Panc1 (cell line): ENCODE measurements at places on chromosomes 6 and 20. TPM values are rescaled to one million over a fixed set of nuclear protein-coding genes. Genes with fewer than 3 reads are reported as not detected.

DNA sequence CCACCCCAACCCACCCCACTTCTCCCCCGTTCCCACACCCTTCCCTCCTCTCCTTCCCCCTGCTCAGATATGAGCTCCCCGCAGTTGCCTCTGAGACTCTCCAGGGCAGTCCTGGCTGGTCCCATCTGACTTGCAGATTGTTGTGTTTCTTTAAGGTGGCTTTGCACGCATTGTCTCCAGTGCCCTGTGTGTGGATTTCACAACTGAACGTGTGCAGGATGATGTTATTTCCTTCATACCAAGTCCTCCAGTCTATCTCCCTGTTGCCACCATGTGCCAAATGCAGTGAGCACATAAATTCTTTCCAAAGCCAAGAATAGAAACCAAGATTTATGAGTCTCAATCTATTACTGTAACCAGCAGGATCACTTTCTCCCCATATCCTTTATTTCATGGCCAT is 79.1 kb downstream of the TMEM242 start:
- H3K4me3 ChIP-seq: no peak overlapping the region
- no peak for DNase-seq
- H3K27ac ChIP-seq: no peak overlapping the region
- no peaks in the 10 kb centered on the region for H3K4me1 ChIP-seq
- H3K27me3 ChIP-seq: no peaks in the 10 kb centered on the region
- H3K36me3 ChIP-seq: no peaks in the 10 kb centered on the region

GRCh38 chr6:14344486-14344885 is 226.9 kb downstream of the CD83 start:
- H3K36me3 ChIP-seq: no peaks in the 10 kb centered on the region
- DNase-seq: no peak
- H3K27ac ChIP-seq: no peak overlapping the region
- no peaks in the 10 kb centered on the region for H3K4me1 ChIP-seq
- peaks cover 3% of the 10 kb centered on the region; the same call in 1 of the 2 replicates for H3K27me3 ChIP-seq

Gene GPLD1
- total RNA-seq: 0.98 TPM

Gene TEAD3
- 10.7 TPM for total RNA-seq

DNA sequence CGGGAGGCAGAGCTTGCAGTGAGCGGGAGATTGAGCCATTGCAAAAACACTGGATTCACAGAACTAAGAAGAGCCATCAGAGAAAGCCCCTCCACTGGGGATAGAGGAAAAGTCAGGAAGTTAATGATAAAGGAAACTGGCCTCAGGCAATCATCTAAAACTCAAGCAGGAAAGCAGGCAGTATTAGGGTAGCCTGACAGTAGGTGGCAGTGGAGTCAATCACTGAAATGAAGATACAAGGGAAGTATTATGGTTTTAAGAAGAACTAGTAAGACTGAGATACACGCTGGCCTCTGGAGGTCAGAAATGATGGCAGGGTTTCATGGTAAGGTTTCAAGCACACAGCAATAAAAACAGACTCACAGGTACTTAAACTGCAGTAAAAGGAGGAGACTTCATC is 578.3 kb downstream of the HACE1 start:
- no peaks in the 10 kb centered on the region for H3K4me1 ChIP-seq
- no peaks in the 10 kb centered on the region for H3K36me3 ChIP-seq
- no peak for DNase-seq
- no peak overlapping the region for H3K4me3 ChIP-seq

DNA sequence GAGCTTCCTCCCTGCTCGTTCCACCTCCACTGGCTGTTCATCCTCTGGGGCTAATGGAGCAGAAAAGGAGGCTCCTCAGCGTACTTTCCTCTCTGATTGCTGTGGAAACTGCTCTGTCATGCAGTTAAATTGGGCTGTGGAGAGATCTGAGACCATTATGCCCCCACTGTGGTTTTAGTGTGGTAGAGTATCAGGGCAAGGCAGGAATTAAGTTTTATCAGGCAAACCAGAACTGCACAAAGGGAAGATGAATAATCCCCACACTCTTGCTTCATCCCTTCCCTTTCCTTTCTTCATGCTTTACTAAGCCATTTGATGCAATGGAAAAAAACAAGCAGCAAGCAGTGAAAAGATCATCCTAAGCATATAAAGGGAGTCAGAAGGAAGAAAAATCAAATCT is 11.9 kb upstream of the ME1 start:
- no peaks in the 10 kb centered on the region for H3K27me3 ChIP-seq
- H3K36me3 ChIP-seq: no peaks in the 10 kb centered on the region
- DNase-seq: no peak
- no peak overlapping the region for H3K27ac ChIP-seq

Gene PSMA7
- 402 TPM for total RNA-seq

Gene MYT1
- total RNA-seq: 0.41 TPM

Gene PTK6
- 6.5 TPM for total RNA-seq

Gene SLC39A7
- 135 TPM for total RNA-seq

GRCh38 chr6:77926198-77926751 is 273.4 kb downstream of the MEI4 start:
- DNase-seq: no peak
- no peaks in the 10 kb centered on the region for H3K36me3 ChIP-seq
- H3K27ac ChIP-seq: no peak overlapping the region
- H3K4me1 ChIP-seq: no peaks in the 10 kb centered on the region

GRCh38 chr20:22353586-22353985 is 230.8 kb downstream of the FOXA2 start:
- H3K27me3 ChIP-seq: no peaks in the 10 kb centered on the region
- no peak for DNase-seq
- H3K27ac ChIP-seq: no peak overlapping the region

Gene RBM24
- total RNA-seq: 23.0 TPM

Gene TFAP2A
- 83.9 TPM for total RNA-seq

DNA sequence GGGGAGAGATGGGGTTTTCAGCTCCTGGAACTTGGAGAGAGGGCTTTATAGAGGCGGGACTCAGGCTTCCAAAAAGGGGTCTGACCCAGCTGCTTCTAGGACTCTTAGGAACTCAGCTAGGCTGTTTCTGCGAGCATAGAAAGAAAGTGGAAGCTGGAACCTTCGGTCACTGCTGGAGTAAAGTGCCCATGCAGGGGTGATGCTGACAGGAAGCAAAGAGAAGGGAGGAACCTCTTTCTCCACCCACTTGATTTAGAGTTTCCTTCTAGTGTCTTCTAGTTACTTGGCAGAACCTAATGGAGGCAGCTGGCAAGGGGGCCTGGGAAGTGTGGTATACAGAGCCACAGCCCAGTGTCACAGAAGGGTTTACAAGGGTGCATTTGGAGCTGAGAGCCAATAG is 283.6 kb downstream of the QKI start:
- H3K27me3 ChIP-seq: peaks cover 2% of the 10 kb centered on the region; the same call in 1 of the 2 replicates
- H3K4me1 ChIP-seq: no peaks in the 10 kb centered on the region
- no peaks in the 10 kb centered on the region for H3K36me3 ChIP-seq

Gene COL9A3
- 46.6 TPM for total RNA-seq

Gene CLVS2
- 1.1 TPM for total RNA-seq
